Omental fat pad (tissue), 4 donors: ENCODE measurements at places on chromosomes 5 and 9. TPM values are rescaled to one million over a fixed set of nuclear protein-coding genes. Genes with fewer than 3 reads are reported as not detected.

Gene SPINK7
- not detected for total RNA-seq

Gene RNF38
- total RNA-seq: 37.8 TPM

Gene ZBED3
- total RNA-seq: 7.7 TPM

Gene MAT2B
- total RNA-seq: 55.0 TPM

Gene CDKN2B
- total RNA-seq: 84.7 TPM

Gene DPYSL3
- 26.9 TPM for total RNA-seq

Gene PPIC
- total RNA-seq: 9.0 TPM

Gene FBP2
- total RNA-seq: not detected

Gene MZB1
- total RNA-seq: 1.6 TPM

Gene IL9
- total RNA-seq: not detected

Gene DBH
- total RNA-seq: not detected

Gene GDF9
- not detected for total RNA-seq

- DNase-seq: no peak
Observed at GRCh38 chr5:29697278-29697677, 1496.2 kb upstream of the CDH6 start.

DNA sequence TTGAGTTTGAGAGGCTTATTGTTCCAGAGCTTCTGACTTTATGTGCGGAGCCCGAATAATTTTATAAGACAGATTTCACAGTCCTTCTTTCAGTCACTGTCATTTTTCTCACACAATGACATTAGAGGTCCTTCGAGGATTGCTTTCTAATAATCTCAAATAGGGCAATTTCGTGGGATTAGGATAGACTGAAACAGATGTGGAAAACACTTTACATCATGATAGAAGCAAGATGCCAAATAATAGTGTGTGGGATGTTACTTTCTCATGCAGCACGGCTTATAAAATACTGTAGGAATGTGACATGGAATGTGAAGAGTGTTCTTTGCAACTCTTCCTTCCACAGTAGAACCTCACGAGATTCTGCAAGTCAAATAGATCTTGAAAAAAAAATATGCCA lies 451.3 kb downstream of the SEMA5A start:
- no peak for DNase-seq

DNA sequence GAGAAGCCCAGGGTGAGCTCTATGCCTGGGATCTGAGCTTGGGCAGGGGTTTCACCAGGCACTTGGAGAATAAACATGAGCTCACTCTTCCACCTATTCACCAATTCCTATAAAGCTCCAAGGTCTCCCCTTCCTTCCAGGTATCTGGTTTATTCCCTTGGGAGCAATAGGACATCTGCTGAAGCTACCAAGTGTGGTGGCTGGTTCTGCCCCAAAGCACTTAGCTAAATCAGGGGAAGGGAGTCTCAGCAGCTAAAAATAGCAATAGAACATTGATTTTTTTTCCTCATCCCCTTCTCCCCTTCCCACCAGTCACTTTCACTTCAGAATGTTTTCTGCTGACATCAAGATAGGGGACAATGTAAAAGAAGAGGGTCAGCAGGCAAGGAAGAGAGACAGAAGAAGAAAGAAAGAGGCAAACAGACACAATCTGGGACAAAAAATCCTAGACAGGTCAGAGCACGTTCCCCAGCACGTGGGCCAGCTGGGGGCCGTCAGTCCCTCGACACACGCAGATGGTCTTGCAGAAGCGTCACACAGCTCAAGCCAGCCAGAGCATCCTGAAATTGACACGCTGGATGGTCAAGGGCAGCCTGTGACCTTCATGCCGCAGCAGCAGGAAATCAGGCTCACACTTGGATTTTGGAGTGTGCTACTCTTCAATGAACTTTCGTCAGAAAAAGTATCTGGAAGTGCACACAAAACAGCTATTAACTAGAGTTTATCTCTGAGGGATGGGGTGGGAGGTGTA lies 176.0 kb downstream of the ZNF608 start:
- no peak for DNase-seq

DNA sequence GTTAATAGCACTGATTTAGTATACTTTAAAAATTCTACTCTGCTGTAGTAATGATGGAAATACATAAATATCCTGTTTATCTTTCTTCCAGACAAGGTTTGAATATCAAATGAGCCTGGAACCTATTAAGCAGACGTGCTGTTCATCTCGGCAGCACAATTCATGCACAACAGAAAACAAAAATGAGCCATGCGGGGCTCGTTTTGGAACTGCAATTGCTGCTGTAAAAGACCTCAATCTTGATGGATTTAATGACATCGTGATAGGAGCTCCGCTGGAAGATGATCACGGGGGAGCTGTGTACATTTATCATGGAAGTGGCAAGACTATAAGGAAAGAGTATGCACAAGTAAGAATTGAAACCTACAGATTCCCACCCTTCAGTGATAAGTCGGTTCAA lies 79.1 kb upstream of the ITGA2 start:
- no peak for DNase-seq

DNA sequence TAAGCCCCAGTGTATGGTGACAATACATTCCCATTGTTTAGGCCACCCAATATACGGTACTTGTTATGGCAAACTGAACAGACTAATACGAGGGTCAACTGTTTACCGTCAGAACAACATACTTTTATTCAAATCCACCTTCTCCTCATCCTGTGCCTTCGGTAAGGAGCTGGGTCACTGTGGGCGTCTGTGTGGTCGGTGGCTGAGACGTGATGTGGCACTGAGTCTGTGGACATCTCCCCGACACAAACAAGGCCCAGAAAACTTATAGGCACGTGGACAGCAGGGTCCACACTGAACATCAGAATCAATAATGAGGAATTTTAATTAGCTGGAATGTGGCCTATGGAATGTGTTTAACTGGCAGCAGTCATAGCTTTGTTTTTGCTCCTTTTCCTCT lies 154.3 kb upstream of the IRX2 start:
- no peak for DNase-seq

GRCh38 chr5:73912821-73913271 lies 286.9 kb downstream of the ARHGEF28 start:
- DNase-seq: no peak

DNA sequence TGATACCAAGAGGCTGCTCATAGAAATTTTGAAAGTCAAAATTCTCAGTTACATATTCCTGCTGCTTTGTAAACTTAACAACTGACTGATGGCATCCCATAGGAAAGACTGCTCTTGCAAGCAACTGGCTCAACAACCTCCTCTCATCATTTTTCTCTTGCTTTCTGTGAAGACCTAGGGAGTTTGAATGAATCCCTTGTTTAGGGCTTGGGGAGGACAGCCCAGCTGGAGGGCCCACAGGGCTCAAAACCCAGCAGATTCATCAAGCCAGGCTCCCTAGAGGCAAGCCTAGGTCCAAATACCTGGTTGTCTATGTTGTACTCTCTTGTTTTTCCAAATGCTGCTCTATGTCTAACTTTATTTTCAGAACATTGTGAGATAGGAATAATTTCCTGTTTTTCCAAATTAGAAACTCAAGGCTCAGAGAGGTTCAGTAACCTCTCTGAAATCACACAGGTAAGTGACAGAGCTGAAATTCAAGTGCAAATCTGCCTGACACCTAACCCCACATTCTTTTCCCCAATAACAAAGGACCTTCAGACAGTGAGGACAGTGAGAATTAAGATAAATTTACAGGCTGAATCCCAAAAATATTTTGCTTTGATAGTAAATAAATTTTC lies 558.9 kb upstream of the KLF4 start:
- DNase-seq: no peak

GRCh38 chr5:88877826-88878225 lies 5.2 kb downstream of the MEF2C start:
- no peak for DNase-seq

DNA sequence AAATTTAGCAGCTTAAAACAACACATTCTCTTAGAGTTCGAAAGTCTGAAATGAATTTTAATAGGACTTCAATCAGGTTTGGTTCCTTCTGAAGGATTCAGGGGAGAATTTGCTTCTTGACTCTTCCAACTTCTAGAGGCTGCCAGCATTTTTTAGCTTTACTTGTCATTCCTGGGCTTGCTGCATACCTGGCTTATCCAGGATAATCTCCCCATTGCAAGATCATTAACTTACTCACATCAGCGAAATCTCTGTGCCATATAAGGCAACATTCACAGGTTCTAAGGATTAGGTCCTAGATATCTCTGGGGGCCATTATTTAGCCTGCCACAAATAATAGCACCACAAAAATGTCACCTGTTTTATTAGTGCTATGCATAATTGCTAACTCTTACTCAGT lies 46.2 kb upstream of the PCSK5 start:
- DNase-seq: no peak

- DNase-seq: no peak
Observed at GRCh38 chr9:94639999-94640376, 670 bp upstream of the FBP1 start.

- no peak for DNase-seq
Observed at GRCh38 chr5:67105270-67105669, 91.3 kb downstream of the CD180 start.

DNA sequence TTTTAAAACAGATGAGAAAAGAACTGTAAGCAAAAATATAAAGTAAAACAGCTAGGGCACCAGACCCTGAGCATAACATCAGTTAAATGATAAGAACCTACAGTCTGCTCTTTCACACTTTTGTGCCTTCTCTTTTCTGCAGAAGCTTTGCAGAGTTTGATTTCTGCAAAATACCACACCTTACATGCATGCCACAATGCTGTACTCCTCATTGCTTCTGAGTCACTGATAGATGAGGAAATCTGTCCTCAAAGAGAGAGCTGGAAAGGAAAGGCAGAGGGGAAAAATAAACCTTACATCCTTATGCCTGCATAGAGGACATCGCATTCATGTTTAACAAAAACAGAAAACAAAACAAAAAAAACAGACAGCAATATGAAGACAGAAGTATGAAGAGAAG lies 142.9 kb downstream of the ATPSCKMT start:
- DNase-seq: no peak

GRCh38 chr9:95062596-95063065 lies 254.9 kb downstream of the FANCC start:
- no peak for DNase-seq

DNA sequence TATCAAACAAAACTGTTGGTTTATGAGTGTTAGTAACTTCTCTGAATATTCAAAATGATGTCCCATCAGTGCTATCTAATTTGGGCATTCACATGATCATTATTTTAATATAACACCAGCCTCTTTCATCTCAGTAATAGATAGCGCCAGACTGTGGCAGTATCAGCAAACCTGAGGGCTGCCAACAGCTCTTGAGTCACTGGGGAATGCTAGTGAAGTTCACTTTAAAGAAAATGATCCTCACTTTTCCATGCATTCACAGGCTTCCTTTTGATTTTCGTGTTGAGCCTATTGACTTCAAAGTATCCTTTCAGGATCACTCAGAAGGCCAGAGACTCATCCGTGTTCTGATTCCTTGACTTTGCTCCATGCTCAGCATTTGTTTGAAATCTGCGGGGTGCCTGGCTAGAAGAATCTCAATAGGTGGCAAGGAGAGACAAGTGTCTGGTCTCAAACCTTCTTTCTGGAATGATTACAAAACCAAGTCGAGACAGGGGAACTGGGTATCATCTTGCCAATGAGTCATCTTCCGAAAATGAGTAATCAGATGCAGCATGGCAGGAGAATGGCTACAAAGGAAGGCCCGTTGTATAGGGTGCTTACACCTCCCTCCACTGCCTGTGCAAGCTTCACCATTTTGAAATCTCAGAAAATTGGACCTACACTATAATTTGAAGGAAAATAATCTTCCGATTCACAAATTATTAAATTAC lies 509.1 kb downstream of the RASEF start:
- no peak for DNase-seq

GRCh38 chr5:115810761-115811160 lies 5.7 kb downstream of the CDO1 start:
- no peak for DNase-seq

- no peak for DNase-seq
Observed at GRCh38 chr9:93296889-93297480, 113.0 kb downstream of the WNK2 start.

DNA sequence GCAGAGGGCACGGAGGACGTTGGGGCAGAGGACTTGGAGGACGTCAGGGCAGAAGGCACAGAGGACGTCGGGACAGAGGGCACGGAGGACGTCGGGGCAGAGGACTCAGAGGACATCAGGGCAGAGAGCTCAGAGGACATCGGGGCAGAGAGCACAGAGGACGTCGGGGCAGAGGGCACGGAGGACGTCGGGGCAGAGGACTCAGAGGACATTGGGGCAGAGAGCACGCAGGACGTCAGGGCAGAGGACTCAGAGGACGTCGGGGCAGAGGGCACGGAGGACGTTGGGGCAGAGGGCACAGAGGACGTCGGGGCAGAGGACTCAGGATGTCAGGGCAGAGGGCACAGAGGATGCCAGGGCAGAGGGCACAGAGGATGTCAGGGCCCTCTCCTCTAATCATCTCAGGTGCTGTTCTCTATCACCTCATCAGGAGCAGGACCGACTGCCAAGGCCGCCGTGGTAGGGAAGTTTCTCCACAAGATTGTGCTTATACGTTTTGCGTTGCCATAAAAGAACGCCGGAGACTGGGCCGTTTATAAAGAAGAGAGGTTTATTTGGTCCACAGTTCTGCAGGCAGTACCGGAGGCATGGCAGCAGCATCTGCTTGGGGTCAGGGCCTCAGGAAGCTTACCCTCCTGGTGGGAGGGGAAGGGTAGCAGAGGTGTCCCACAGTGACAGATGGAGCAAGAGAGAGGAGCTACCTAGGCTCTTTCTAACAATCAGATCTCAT lies 29.4 kb upstream of the ADAMTS2 start:
- DNase-seq: no peak

DNA sequence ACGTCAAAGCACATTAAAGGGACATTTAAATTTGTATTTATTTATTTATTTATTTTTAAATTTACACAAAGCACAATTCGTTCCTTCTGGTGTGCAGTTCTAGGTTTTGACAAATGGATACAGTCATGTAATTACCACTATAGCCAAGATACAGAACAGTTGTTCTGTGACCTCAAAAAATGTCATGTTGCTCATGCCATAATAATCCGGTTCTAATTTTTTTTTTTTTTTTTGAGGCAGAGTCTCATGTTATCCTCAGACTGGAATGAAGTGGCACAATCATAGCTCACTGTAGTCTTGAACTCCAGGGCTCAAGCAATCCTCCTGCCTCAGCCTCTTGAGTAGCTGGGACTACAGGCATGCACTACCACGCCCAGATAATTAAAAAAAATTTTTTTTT lies 7.8 kb downstream of the IGFBPL1 start:
- DNase-seq: no peak

- no peak for DNase-seq
Observed at GRCh38 chr9:18826248-18826647, 206.8 kb downstream of the SAXO1 start.

GRCh38 chr5:135193213-135194125 lies 159.4 kb upstream of the PITX1 start:
- no peak for DNase-seq

- no peak for DNase-seq
Observed at GRCh38 chr5:153096381-153096780, 394.1 kb upstream of the GRIA1 start.
